NCI-H1105 (cell line): ENCODE measurements at places on chromosomes 6 and 20.

DNA sequence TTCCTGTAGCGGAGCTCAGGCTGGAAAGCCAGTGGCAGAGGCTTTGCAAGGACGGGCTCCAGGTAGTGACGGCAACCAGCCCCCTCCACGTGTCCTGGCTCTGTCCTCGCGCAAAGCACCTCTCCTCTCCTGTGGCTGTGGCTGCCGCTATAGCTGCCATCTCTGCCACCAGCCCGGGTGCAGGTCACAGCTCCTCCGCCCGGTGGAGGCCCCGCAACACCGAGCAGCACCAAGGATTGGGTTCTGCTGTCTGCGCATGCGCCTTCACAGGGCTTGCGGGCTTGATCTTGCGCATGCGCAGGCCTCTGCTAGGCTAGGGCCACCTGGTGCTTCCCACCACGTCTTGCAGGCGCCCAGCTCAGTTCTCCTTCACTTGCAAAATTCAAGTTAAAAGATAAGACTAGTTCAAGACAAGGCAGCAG is 625.4 kb downstream of the QKI start:
- no peak for DNase-seq

GRCh38 chr6:124928851-124929250 is 33.4 kb upstream of the RNF217 start:
- DNase-seq, result no peak

GRCh38 chr6:142756215-142756630 is 188.8 kb downstream of the HIVEP2 start:
- no peak for DNase-seq

DNA sequence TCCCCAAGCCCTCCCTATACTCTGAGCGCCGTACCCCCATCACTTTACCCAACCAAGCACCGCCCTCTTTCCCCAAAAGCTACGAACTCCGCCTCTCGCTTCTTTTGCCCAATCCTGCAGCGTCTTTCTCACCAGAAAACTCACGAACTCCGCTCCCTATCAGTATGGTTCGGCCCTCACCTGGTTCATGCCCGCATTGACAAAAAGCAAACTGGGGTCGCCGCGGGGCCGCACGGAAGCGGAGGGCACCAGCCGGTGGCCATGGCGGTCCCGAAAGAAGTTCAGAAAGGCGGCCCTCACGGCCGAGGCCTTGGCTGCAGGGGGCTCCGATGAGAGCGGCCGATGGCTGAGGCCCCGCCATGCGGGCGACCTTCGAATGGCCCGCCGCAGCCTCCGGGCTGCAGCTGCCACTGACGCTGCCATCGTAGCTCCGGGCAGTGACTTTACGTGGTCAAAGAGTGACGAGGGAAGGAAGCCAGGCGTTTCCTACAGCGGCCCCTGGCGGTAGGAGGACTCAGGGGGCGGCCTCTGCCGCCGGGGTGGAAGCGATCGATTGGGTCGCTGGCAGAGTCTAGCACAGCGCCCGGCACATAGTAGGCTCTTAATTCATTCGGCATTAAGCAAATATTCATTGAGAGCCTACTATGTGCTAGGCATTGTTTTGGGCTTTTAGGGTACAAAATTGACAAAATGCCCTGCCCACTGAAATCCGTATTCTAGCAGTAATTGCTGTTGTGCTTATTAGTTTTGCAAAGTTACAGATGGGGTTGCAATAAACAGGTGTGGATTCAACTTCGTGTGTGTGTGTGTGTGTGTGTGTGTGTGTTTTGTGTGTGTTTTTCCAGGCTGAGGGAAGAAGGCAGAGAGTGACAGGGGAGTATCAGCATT is at the start of gene AARS2:
AARS2 (minus strand) TSS at position 447 of the 888 bp plus-strand sequence; CDS start at position 423, 24 bp downstream.
- DNase-seq, result peak; percentile 77

- DNase-seq, result peak; percentile 39
Measured at GRCh38 chr6:53795340-53795701, 516 bp downstream of the LRRC1 start.

- no peak for DNase-seq
Measured at GRCh38 chr6:152089992-152090391, 282.5 kb downstream of the ESR1 start.

GRCh38 chr6:351011-351866 is 40.3 kb upstream of the IRF4 start:
- no peak for DNase-seq

GRCh38 chr20:63051911-63052310 is 45.1 kb upstream of the BHLHE23 start:
- no peak for DNase-seq

GRCh38 chr6:47292944-47293343 is 16.8 kb downstream of the TNFRSF21 start:
- no peak for DNase-seq
